ENCODE measurements at places on chromosomes 5 and 9.

DNA sequence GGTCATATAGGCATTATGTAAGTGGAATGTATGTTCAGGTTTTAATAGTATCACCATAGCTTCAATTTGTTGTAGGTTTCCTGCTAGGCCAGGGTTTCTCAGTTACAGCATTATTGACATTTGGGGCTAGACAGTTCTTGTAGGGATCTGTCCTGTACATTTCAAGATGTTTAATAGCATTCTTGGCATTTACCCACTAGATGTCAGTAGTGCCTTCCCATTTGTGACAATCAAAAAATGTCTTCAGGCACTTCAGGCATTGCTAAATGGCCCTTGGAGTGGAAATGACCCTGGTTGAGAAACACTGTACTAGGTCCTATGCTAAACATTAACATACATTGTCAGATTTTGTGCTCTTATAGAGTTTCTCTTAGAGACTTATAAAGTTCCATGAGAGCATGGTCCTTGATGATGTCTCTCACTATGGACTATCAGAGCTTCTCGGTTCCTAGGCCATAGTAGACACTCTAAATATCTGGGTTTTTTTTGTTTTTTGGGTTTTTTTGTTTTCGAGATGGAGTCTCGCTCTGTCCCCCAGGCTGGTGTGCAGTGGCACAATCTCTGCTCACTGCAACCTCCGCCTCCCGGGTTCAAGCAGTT, 1.4 kb downstream of the KIF20A start:
- peak; percentile 45 for DNase-seq

DNA sequence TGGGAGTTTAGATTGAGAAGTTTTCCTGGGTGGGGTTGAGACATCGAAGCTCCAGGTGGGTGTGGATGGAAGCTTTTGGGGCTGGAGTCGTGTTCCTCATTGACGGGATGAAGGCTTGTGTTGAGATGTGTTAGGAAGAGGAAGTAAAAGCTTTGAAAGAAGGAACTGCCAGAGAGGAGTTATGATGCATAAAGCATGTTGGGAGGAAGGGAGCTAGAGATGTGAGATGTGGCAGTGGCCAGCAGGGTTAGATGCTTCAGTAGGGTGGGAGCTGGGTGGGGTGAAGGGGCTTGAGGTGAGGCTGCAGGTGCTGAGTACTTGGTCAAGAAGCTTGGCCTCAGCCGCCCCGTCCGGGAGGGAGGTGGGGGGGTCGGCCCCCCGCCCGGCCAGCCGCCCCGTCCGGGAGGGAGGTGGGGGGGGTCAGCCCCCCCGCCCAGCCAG, 56.7 kb downstream of the HSPA4 start:
- no peak for DNase-seq

- no peak for DNase-seq
Observed at GRCh38 chr9:125966466-125966865, 219.3 kb downstream of the PBX3 start.

GRCh38 chr5:81202655-81203054, 30.5 kb upstream of the CKMT2 start:
- no peak for DNase-seq

DNA sequence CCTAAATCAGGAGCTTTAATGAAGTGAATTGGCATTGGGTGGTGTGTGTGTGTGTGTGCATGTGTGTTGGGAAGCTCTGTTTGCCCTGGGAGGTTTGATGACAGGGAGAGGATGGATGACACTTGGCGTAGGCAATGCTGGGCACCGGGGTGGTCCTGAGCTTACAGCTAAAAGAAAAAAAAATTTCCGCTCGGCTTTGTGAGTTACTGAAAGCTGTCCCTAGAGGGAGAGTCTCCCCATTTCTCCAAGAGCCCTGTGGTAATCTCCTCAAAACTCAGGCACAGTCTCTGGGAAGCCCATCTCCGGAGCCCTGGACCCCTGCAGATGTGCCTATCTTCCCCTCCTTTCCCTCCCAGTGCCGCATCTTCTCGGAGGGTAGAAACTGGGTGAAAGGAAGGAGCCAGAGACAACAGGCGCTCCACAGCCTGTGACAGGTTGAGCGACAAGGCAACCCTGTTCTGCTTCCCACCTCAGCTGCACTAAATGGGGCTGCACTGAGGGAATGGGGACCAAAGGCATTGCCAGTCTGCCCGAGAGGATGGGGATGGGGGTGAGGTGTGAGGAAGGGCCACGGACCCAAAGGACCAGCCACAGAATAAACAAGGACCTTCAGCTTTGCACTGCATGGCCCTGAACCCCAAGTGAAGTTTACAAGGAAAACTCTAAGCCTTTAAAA, 35.8 kb upstream of the TIFAB start:
- DNase-seq = no peak

GRCh38 chr9:86207193-86207592, 52.3 kb downstream of the C9orf153 start:
- no peak for DNase-seq

DNA sequence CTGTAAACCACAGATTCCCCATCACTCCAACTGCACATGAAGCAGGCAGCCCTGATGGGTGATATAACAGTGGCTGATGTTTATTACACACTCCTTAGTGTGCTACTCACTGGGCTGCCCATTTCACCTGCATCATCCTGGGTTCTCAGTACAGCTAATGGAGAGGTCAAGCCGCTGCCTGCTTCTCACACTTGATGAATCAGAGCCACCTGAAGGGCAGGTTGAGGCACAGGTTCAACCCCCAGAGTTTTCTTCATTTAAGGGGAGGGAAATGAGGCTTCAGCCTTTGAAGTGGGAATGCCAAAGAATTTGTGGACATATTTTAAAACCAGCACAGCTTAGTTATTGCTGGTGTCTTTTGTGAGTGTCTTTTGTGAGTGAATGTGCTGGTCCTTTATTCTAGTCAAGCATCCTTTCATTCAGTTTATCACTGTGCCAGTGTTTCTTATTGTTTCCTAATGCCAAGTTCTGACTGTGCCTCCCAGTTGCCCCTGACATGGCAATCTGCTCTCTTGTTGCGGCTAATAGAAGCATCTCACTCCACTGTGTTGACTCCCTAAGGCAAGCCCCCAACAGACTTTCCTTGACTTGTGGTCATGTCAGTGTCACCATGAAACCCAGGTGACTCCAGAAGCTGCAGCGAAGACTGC, 109.2 kb downstream of the FBXL7 start:
- no peak for DNase-seq

DNA sequence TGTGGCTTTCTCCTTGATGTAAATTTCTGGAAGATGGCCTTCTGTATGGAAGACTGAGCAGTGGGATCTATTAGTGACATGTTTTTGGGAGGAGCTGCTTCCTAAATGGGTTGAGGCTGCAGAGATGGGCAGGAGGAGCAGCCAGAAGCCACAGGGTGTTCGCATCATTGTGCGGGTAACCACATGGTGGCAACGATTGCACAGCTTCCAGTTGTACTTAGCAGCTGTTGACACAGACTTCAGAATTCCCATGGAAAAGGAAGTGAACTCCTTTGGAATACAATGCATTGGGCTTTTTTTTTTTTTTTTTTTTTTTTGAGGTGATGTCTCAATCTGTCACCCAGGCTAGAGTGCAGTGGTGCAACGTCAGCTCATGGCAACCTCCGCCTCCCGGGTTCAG, 297.3 kb downstream of the NR3C1 start:
- no peak for DNase-seq

DNA sequence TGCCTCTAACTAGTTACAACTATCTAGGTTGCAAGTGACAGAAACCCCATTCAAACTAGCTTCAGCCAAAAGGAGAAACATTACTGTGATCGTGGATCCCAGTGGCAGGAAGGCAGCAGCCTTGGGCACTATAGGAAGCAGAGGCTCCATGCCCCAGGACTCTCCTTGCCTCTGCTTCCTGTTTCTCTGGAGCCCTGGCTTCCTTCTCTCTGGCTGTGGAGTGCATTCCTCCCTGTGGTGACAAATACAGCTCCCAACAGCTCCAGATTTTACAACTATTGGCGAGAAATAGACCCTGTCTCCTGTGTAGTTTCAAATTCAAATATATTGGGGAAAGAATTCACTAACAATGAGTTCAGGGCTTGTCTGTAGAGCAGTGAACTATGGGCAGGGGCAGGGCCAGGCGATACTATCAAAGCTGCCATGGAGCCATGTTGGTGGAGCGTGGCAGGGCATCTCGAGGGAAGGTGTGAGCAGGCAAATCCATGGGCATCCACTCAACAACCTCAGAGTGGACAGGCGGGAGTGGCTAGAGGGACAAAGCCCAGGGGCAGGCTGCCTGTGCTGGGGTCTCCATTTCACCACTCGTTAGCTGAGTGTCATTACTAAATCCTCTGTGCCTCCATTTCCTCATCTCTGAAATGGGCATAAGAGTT, 189.5 kb downstream of the ERCC6L2 start:
- DNase-seq = no peak

GRCh38 chr5:169626779-169627178, 10.3 kb upstream of the DOCK2 start:
- no peak for DNase-seq

DNA sequence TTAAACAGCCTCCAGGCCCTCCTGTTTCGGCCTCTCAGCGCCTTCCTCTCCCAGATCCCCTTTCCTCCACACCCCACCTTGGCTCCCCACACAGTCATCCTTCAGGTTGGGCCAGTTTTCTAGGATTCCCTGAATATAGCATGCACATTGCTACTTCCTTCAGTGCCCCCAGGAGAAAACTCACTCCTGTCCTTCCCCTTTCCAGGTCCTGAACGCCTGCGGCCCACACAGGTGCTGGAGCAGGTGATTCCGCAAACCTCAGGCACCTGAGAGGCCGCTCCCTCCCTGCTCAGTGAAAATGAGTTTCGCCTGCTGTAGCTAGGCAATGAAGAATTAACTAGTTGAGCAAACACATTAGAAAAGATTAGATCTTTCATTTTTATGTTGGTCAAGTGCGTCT, 185.0 kb downstream of the MED10 start:
- no peak for DNase-seq

DNA sequence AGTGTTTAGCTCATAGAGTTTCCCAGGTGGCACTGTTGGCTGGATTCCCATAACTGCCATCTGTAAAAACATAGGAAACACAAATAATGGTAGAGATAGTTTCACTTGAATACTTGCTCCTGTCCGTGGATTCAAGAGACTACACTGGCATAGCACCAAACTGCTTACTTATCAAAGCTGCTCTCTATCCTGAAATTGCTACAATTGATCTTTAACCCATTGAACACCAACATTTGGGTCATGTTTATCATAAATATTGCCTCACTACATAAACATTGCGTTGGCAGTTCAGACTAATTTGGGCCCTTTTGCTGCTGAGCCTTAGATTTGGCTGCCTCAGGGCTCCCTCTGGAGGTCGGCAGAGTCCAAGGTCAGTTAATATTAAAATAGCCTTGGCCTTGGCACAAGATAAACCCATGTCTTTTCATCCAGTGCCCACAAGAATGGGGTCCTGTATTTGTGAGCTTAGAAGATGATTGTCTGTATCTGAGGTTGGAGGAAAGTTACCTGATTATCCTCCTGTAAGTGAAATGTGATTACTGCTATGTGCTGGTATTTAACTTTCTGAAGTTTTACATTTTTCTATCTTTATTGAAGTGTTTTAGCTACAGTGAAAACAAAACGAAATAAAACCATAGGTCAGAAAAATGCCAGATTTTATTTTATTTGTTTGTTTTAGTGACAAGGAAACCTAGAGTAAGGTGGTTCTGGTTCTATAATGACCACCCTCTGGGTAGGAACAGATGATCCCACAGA, 4.0 kb upstream of the RANBP3L start:
- DNase-seq = no peak

GRCh38 chr9:135070198-135070951, 17.1 kb upstream of the OLFM1 start:
- DNase-seq = no peak

GRCh38 chr9:112861638-112862555, 28.8 kb downstream of the SLC46A2 start:
- DNase-seq = no peak

DNA sequence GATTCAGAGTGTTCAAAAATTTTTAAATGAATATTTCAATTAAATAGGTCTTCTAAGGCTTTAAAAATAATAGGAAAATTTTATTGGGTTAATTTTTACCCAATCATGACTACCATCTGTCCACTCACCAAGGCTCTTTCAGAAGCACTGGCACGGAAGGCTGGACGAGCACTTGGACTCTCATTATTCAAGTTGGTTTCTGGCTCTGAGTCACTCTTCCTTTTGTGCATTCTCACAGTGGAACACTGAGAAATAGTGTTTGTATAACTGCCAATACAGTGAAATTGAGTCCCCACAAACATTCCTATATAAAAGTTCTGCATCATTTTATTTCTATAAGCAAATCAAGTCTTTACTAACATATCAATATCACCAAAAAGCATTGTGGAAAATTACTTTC, 1149.0 kb downstream of the EFNA5 start:
- DNase-seq = no peak

GRCh38 chr5:9622971-9623421, 7.2 kb downstream of the TAS2R1 start:
- no peak for DNase-seq

DNA sequence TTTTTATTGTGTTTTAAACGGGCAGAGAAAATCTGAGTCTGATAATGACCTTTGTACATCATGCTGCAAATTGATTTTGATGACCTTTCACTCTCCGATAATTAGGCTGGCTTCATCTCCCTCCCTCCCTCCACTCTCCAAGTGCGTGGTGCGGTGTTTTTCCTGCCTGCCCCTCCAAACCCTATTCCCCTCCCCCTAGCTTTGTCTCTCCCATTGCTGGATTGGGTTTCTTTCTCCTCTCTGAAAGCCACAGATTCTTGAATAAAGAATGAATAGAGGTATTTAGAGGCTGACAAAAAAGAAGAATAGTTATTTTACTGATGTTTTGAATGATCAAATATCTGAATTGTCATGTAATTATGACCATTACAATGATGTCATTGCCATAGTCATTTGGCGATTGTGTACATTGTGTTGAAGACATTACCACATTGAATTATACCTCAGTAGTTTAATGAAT, 571.1 kb upstream of the ZNF608 start:
- DNase-seq = no peak

DNA sequence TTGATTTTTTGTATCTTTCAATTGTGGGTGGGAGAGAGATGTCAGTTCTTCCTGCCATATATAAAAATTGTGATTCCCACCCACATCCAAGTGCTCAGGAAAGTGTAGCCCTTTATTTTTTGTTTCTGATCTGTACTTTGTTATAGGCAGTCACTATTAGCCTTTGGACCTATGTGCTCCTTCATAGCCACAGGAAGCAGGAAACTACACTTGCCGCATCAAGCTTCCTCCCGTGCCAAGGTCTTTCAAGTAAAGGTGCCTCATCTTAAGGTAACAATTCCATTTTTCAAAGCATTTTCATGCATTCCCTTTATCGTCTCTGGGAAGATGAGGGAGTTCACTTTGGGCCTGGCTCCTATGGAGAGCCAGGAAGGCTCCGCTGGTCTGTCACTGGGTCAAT, 339.0 kb downstream of the DIRAS2 start:
- no peak for DNase-seq

GRCh38 chr9:20250791-20251190, 371.5 kb downstream of the MLLT3 start:
- DNase-seq = no peak
